Stromal cell of bone marrow (primary cell): ENCODE measurements at places on chromosomes 4 and X.

- no peak for DNase-seq
Measured at GRCh38 chr4:160235771-160236170, 1132.9 kb downstream of the RAPGEF2 start.

DNA sequence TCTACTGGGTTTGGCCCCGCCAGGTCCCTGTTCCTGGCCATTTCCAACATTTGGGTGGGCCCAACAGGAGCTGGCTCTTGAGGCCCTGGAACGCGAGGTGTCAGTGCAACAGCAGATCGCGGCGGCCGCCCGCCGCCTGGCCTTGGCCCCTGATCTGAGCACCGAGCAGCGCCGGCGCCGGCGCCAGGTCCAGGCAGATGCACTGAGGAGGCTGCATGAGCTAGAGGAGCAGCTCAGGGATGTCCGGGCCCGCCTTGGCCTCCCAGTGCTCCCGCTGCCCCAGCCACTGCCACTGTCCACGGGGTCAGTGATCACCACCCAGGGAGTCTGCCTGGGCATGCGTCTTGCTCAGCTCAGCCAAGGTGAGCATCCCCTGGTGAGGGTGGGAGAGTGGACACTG is 5.5 kb downstream of the CCDC120 start:
- DNase-seq = no peak

DNA sequence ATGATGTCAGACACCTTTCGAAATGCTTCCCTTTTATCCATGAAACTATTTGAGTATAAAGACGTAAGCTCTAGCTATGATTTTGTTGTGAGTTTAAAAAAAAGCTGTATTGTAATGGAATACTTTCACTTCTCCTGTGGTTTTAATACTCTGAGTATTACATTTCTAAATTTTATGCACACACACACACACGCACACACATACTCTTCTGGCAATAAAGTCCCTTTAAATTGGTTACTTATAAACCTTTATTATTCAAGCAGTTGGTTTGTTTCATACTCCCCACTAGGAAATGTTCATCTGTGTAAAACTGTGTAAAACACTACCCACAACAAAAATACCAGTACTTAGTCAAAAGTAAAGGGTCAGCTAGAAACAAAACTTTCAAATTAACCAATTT is 18.2 kb downstream of the VAMP7 start:
- DNase-seq = no peak

- DNase-seq = no peak
Measured at GRCh38 chrX:79570524-79571240, 203.5 kb upstream of the ITM2A start.

- no peak for DNase-seq
Measured at GRCh38 chrX:63930140-63930539, 145.1 kb upstream of the ARHGEF9 start.

DNA sequence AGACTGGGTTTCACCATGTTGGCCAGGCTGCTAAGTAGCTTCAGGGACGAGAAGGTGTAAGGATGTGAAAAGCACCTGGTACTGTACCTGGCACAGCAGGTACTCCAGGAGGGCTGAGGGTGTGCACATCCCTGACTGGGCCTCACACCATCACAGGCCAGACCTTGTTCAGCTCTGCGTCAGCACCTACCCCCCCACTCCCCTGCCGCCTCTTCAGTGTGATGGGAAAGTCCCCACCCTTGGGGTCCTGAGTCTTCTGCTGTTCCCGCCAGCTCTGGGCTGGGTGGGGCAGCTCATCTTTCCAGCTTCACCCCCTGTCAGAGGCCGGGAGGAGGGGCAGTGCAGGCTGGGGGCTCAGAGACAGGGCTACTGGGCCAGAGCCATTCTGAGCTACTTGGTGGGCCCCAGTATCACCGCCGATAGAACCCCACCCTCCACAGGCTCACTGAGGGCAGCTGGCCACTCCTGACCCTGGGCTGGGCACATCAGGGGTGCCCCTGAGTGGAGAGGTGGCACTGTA is 6.7 kb upstream of the SH3BP2 start:
- no peak for DNase-seq

- no peak for DNase-seq
Measured at GRCh38 chr4:105956569-105956968, 61.3 kb downstream of the NPNT start.

- DNase-seq = no peak
Measured at GRCh38 chrX:40755291-40756249, 20.2 kb upstream of the MED14 start.

- DNase-seq = peak; percentile 21
Measured at GRCh38 chrX:39470588-39471407, 627.0 kb downstream of the BCOR start.

- DNase-seq = no peak
Measured at GRCh38 chr4:130985371-130985770, 1889.4 kb downstream of the C4orf33 start.

DNA sequence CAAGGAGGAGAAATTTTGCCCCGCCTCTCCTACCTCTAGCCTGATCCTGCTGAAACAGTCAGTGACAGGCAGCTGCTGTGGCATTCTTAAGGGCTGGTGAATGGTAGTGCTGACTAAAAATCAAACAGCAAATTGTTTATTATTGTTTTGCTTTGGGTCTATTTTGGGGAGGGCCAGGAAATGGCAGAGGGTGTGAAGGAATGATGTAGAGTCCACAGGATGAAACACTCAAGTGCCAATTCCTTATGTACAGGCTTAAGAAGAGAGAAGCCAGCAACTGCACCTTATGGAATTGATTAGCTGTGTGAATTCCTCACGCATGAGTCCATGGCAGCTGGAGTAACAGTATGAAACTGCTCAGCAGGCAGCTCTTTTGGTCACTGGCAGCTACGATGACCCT is 39.7 kb downstream of the VEGFC start:
- DNase-seq = peak; percentile 62

- DNase-seq = no peak
Measured at GRCh38 chr4:102675141-102675540, 85.6 kb downstream of the MANBA start.

- peak; percentile 34 for DNase-seq
Measured at GRCh38 chrX:140163371-140164159, 198.2 kb upstream of the CXorf66 start.

DNA sequence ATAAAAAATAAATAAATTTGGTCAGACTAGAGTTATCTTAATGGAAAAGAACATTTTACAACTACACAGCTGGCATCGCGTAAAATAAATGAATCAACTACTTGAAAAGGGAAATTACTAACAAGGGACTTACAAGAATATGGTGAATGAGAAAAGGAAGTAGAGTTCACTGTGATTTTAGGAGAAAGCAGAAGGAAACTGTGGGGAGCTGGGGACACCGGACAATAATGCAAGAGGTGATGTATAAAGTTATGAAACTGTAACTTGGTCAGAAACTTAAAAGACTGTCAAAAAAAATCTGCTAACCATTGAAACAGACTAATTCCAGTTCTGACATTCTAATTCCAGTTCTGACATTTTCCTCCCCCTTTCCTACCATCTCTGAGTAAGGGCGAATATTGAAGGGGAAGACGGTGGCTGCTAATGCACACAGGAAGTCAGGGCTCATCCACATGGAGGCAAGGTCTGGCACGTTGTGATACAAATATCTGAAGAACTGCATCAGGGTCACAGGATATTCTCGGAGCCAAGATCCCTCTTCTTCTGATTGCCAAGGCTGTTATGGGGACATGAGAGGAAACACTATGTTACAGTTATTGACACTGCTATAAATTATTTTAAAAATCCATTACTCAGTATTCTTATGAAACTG is 170.5 kb downstream of the CDS1 start:
- DNase-seq = no peak

DNA sequence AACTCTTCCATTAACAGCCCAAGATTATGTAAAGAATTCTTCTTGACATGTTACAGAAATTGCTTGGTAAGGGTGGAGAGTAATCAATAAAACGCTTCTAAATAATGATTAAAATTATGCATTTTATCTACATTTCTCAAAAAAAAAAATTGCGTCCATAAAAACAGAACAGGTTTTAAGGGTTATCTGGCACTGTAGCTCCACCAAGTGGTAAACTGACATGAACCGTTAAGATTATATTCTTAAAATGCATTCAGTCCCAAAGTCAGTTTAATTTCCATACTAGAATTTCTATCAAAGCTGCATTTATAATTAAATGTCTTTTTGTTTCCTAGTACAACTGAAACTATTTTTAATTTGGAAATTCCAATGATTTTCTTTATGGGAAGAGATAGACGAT is 214.0 kb upstream of the UGT8 start:
- DNase-seq = peak; percentile 28

DNA sequence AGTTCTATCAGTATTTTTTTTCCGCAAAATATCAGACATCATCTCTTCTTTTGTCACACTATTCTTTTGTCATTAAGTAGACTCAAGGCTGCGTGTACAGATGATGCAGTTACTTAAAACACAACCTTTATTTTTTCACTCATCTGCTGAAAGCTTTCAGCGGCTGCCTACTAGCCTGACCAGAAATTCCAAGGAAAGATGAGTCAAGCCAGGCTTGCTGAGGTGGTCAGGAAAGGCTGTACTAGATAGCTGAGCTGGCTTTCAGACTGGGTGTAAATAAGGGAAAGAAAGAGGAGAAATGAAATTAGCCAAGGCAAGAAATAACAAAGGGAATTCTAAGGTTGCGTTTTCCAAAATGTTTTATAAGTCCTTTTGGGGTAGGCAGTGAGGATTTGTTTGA is 17.9 kb downstream of the STK26 start:
- no peak for DNase-seq

- no peak for DNase-seq
Measured at GRCh38 chrX:110381216-110381615, 22.6 kb downstream of the RTL9 start.

GRCh38 chr4:52051213-52051614 is at the start of gene SPATA18:
Gene SPATA18, plus strand, starts transcription at chr4:52051304. Its CDS starts 401 bp downstream, at chr4:52051705.
- DNase-seq = no peak

DNA sequence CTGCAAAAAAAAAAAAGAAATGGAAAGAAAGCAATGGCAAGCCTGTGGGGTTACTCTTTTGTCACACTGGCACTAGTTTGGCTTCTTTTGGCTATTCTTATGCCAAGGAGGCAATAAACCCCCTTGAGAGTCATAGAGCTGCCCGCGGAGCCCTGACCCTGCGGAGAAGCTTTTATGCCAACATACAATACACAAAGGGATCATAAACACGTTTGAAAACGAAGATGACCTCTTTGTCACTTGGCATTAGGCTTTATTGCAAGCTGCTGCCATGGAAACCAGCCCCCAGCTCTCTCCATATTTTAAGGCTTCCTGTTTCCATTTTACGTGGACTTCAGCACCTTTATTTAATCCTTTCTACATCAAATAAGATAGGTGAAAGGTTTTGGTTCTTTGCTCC is 7.6 kb downstream of the NEUROG2 start:
- no peak for DNase-seq

DNA sequence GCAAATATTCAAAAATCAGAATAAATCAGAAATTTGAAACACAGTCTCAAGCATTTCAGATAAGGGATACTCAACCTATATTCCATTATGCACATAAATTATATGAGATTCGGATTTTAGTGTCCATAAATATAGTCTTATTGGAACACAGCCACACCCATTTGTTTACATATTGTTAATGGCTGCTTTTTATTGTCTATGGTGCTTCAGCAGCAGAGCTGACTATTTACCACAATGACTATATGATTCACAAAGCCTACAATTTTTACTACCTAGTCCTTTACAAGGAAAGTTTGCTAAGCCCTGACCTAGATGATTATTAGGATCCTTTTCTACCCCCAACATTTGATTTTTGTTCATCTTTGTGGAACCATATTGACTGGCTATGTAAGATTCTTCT is 63.9 kb downstream of the IL1RAPL1 start:
- no peak for DNase-seq

GRCh38 chr4:2105559-2105958 is 46.4 kb downstream of the NAT8L start:
- no peak for DNase-seq

- no peak for DNase-seq
Measured at GRCh38 chr4:100208459-100208858, 18.2 kb upstream of the DDIT4L start.

- DNase-seq = no peak
Measured at GRCh38 chr4:55251342-55251741, 94.7 kb upstream of the SRD5A3 start.

DNA sequence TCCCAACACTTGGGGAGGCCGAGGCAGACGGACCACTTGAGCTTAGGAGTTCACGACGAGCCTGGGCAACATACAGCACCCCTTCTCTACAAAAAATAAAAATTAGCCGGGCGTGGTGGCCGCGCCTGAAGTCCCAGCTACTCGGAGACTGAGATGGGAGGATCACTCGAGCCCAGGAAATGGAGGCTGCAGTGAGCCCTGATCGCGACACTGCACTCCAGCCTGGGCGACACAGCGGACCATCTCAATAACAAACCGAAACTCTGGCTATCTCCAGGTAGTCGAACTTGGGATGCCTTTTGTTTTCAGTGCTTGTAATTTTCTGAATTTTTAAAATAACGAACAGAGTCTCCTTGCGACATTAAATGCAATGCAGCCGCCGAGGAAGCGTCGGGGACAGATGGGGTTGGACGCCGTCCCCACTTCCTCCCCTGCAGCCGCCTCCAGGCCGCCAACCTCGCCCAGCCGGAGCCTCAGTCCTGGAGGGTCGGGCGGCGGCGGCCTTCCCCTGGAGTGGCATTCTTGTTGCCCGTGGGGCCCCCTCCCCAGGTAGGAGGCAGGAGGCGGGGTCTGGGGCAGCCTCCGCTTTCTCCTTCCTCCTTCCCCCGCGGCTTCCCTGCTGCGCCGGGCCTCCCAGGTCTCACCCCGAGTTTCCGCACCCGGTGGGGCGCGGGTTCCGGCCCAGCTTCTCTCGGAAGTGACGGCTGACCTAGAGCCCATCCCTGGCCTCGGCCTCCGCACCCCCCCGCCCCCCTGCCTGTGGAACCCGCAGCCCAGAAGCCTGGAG is 14.6 kb downstream of the HMX1 start:
- DNase-seq = no peak

DNA sequence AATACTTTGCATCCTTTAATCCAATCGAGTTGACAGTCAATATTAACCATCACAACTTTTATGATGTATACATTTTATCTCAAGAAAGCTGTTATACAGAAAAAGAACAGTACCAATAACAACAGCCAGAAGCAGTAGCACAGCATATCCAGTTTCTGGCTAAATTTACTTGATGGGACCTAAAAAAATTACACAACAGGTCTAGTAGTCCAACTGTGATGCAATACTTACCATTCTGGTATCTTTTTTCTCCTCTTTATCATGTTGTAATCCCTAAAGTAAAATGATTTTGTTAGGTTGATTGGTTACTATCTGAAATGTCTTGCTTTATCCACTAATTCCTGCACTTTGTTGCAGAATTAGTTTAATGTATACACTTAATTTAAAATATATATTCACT is 1150.6 kb downstream of the FAT4 start:
- DNase-seq = no peak

GRCh38 chr4:151803246-151803645 is 42.4 kb upstream of the GATB start:
- no peak for DNase-seq
